ENCODE measurements at places on chromosomes 16 and 17.

DNA sequence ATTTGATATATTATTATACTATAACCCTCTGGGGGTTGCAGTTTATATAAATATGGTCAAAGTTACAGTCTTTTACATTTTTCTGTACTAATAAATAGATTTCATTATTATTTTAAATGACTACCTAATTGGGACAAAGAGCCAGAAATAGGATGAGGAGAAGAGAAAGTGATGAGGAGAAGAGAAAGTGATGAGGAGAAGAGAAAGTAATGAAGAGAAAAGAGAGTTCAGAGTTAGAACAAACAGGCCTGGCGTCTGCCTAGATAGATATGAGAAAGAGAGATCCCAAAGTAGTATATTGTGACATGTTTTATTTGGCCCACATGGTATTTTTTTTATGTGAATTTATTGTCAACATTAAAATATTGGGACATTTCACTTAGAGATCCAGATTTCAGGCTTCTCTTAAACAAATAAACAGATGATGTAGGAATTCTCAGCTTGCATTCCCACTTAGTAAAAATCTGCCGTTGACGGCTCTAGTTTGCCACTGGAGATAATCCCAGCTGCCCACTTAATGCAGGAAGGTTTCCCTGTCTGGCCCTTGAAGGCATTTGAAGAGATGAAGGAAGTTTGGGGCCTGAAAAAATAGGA, 210.7 kb downstream of the STX8 start:
- no peak for DNase-seq

DNA sequence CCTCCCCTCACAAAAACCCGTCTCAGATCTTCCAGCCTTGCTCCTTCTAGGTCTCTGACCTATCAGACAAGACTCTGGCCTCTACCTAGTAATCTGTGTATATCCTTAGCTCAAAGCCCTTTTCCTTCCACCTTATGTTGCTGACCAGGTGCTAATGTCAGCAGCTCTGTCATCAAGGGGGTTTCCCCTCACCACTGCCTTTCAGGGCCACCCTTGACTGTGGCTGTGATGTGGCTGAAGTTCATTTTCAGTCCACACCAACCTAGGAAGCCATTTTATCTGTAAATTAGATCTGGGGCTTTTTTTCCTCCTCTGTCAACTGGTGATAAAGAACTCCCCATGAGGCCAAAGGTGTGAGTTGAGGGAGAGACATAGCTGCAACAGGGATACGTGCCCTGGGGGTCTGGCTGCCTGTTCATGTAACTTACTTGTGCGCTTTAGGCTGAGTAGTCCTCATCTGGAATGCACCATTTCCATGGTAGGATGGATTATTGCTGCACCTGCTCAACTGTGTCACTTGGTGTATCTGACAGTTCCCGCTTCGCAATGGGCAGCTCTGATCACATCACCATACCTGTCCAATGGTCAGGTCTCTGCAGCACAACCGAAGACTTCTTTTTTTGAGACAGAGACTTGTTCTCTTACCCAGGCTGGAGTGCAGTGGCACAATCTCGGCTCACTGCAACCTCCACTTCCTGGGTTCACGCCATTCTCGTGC, 14.7 kb upstream of the RUNDC3A start:
- no peak for DNase-seq

DNA sequence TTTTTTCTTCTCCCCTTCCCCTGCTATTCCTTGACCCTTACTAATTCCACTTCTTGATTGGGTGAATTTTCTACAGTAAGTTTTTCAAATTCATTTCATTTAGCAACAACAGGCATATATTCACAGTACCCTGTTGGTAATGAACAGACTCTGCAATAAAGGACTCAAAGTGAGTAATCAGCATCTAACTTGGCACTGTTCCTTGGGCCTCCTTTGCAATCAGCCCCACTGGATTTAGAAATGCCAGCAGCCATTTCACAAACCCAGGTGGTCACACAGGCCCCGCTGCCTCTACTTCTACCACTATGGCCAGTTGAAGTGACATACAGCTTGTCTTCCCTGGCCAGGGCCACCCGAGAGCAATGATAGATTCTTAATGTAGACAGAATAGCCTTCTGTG, 113.8 kb downstream of the CYB561 start:
- no peak for DNase-seq

GRCh38 chr17:28194382-28194781, 124.6 kb upstream of the TMEM97 start:
- no peak for DNase-seq

GRCh38 chr16:78494674-78495073, 395.2 kb downstream of the WWOX start:
- no peak for DNase-seq

- no peak for DNase-seq
Observed at GRCh38 chr16:56038564-56039098, 152.7 kb upstream of the GNAO1 start.

- no peak for DNase-seq
Observed at GRCh38 chr16:63890081-63890480, 1231.8 kb downstream of the CDH11 start.

All from T1000 (cell line).